ENCODE measurements at places on chromosomes 1 and 21.

DNA sequence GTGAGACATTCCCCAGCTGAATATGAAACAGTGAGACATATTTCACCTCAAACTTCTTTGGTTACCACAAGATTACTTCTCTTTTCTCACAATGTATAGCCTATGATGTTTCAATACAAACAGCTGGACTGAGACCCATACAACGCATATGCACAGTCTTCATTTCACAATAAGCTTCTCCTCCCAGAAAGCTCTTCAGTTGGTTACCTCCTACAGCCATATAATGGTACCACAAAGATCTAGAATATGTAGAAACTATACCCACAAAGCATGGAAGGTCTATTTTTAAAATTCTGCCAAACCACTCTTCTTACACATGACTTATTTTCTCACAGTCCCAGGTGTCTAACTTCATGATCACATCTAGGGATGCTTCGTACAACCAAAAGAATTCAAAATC, 70.8 kb downstream of the JAK1 start:
- DNase-seq: no peak

- DNase-seq: no peak
Observed at GRCh38 chr1:4411862-4412261, 242.5 kb upstream of the AJAP1 start.

- DNase-seq: no peak
Observed at GRCh38 chr1:245953876-245954660, 553.0 kb downstream of the SMYD3 start.

DNA sequence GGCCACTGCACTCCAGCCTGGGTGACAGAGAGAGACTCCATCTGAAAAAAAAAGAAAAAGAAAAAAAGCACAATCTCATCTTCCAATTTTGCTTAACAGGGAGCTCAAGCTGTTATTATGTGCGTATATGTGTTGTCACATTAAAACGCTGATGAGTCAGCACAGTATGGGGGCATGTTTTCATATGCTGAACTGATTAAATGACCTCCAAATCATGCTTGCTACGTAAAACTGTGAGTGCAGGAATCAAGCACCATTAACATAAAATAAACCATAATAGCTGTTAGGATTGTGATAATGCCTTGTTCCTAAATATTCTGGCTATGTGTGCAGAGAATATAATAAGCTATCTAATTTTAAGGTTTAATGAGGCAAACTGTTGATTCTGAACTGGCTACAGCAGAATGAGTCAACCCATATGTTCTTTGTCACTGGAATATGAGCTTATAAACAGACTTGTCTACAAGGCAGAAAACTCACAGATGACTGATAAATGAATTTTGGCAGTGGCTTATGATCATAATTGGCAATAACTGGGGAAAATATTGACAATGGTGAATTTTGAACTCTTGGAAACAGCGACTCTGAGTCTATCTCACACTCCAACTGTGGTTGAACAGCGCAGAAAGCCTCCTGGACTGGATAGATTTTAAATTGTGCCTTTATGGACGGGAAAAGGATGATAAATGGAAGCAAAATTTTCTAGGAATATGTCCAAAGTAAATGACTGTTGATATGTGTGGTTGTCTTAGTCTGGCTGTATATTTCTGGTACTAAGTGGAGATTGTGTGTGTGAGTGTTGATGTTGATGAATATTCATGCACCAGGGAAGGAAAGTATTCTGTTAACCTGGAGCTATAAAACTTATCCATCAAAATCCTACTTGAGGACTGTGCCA, 75.5 kb downstream of the VCAM1 start:
- DNase-seq: no peak

GRCh38 chr1:64906447-64906846, 59.9 kb downstream of the JAK1 start:
- no peak for DNase-seq
